ENCODE measurements at places on chromosomes 3 and 15.
A peak's percentile ranks its signal among the peaks of the same experiment; 100 is the strongest.

- no peak for DNase-seq
Measured at GRCh38 chr15:65547841-65548240, 17.6 kb downstream of the HACD3 start.

DNA sequence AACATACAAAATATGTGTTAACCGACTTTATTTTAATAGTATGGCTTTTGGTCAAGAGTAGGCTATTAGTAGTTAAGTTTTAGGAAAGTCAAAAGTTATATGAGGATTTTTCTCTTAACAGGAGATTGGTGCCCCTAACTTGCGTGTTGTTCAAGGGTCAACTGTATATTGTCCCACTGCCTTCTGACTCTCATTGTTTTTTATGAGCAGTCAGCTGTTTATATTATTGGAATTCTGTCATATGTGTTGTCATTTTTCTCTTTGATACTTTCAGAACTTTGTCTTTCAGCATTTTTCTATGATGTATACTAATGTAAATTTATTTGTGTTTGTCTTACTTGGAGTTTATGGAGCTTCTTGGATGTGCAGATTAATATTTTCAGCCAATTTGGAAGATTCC lies 142.1 kb upstream of the CMC1 start:
- DNase-seq, result no peak

- no peak for DNase-seq
Measured at GRCh38 chr3:44862226-44862637, 520 bp downstream of the TMEM42 start.

- no peak for DNase-seq
Measured at GRCh38 chr3:56952061-56952460, 108.4 kb upstream of the SPATA12 start.

DNA sequence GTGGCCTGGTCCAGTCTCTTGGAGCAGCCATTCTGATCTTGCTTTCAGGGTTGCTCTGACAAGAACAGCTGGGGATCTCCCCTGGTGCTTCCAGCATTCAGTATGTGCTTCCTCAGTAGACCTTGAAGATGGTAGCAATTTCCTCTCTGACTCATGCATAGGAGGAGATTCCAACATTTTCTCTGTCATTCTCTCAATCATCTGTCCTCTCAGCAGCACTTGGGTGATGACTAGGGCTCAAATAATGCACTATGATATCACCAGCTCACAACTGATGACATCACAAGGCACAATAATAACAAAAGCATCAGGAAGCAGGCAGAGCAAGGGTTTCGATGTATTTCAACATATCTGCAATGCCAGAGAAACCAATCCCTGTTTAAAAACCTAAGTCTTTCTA lies 52.7 kb downstream of the NFKBIZ start:
- DNase-seq, result no peak

DNA sequence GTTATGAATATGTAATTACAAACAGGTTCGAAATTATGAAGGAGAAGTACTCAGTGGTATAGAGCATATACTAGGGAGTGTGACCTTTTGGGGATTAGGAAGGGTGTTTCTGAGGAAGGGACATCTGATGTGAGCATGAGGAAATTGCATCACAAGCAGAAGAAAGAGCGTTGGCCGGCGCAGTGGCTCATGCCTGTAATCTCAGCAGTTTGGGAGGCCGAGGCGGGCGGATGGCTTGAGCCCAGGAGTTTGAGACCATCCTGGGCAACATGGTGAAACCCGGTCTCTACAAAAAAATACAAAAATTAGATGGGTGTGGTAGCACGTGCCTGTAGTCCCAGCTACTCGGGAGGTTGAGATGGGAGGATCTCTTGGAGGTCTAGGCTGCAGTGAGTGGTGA lies 6.9 kb downstream of the CMTM7 start:
- DNase-seq, result no peak

- DNase-seq, result no peak
Measured at GRCh38 chr15:57090496-57090859, 172.0 kb downstream of the TCF12 start.

GRCh38 chr3:80978216-80978969 lies 783.1 kb downstream of the GBE1 start:
- DNase-seq, result no peak

- DNase-seq, result no peak
Measured at GRCh38 chr3:188362405-188362831, 208.5 kb downstream of the LPP start.

DNA sequence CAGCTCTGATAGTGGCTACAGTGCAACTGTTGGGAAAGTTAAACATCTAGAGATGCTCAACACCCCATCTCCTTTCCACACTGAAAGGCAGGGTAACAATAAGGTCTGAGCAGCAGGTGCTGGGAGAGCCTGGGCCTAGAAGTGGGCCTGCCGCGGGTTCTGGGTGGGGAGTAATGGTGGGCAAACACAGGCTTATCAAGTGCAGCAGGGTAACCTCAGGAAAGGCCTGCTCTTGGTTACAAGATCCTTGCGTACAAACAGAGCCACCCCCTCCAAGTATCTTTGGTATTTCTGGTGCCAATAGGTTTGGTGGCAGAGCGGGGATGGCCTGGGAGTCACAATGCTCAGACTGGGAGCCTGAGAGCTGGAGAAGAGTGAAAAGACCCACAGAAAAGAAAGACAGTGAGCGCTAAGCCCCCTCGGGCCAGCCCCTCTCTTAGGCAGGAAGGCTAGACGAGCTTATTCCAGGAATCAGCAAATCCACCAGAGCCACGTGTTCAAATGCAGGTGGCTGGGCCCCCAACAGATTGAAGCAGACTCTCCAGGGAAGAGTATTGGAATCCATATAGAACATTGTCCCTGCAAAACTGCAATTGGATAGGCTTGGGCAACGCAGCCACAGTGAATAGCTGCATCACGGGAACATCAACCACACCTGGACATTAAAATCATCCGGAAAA lies 2.7 kb downstream of the IQSEC1 start:
- no peak for DNase-seq

- DNase-seq, result no peak
Measured at GRCh38 chr3:115836944-115837343, 213.6 kb downstream of the GAP43 start.

GRCh38 chr3:123287051-123287961 lies 85.6 kb downstream of the SEC22A start:
- no peak for DNase-seq

- DNase-seq, result no peak
Measured at GRCh38 chr3:56783644-56784447, 17.9 kb downstream of the ARHGEF3 start.

- DNase-seq, result no peak
Measured at GRCh38 chr3:15630646-15631350, 29.3 kb downstream of the BTD start.

- no peak for DNase-seq
Measured at GRCh38 chr3:128174675-128175590, 21.7 kb downstream of the EEFSEC start.

- DNase-seq, result no peak
Measured at GRCh38 chr3:163159306-163159705, 1662.7 kb downstream of the OTOL1 start.

GRCh38 chr3:2141482-2141881 lies 42.8 kb downstream of the CNTN4 start:
- no peak for DNase-seq

DNA sequence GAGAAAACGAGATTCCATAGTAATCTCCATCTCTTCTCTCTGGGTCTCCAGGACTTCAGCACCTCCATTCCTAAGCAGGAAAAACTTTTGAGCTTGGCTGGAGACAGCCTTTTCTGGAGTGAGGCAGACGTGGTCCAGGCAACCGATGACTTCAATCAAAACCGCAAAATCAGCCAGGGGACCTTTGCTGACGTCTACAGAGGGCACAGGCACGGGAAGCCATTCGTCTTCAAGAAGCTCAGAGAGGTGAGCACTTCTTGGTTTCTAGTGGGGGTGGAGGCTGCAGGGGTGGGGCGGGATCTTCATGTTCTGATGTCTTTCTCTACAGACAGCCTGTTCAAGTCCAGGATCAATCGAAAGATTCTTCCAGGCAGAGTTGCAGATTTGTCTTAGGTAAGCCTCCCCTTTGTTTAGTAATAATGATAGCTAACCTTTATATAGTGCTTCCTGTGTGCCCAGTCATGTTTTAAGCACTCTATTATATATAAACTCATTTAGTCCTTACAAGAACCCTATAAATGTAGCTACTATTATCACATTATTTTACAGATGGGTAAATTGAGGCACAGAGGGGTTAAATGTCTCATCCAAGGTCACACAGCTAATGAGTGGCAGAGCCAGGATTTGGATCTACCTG lies 35.0 kb upstream of the TATDN2 start:
- no peak for DNase-seq

DNA sequence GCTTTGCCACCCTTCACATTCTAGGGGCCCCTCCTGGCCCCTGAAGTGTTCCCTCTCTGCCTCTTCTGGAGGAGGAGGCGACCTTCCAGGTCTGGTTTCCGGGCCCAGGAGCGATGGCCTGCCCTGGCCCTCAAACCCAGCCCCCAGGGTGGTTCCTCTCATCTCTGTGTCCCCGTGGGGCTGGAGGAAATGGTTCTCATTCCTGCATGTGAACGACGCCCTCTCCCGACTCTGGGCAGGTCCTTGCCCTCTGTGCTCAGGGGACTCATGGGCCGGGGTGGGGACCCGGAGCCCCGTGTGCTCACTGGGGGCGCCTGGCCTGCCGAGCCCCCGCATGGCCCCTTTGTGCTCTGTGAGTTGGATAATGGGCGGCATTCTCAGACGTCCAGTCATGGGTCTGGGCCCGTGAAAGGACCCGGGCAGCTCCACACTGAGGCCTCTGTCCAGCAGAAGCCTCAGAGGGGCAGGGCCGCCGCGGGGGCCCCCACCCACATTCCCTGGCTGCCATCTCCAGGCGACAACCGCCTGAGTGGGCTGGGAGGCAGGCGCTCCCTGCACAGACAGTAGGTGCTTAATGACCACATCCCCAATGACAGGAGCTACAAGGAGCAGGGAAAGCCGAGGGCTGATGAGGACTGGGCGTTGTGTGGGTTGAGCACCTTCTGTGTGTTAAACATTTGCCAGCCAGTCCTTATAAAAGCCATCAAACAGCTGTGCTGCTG lies 5.5 kb upstream of the PLXND1 start:
- no peak for DNase-seq

GRCh38 chr3:177816667-177817208 lies 619.5 kb upstream of the TBL1XR1 start:
- no peak for DNase-seq

- no peak for DNase-seq
Measured at GRCh38 chr15:48584090-48584811, 61.3 kb downstream of the FBN1 start.

DNA sequence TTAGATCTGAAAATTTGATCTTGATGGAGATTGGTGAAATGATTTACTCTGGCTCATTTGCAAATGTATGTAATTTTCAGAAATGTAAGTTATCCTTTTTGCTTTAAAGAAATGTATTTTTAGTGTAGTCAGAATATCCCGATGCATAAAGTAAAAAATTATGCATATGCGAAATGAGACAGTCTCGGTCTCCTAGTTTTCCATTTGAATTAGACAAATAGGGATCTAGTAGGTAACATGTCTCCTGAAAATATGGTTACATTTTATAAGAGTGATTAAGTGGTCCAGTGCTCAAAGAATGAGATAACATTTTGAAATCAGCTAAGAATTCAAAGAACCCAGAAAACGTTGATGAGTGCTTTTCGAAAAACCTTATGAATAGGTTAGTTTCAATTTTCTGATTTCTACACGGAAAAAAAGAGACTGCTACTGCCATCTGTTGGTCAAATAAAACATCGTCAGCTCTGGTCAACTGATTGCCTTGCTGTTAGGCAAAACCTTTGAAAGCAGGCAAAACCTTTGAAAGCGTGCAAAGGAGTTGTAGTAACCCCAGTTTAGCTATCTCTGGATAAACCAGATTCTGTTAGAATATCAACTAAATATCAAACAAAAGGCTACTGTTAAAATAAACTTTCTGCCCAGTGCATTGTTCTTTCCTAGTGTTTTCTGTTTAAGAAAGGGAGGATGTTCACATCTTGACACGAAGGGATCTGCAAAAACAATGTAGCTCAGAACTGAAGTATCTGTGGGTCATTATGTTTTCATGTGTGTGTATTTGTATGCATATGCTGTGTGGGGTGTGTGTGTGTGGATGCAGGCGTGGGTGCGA lies 59.3 kb upstream of the CHMP2B start:
- no peak for DNase-seq

DNA sequence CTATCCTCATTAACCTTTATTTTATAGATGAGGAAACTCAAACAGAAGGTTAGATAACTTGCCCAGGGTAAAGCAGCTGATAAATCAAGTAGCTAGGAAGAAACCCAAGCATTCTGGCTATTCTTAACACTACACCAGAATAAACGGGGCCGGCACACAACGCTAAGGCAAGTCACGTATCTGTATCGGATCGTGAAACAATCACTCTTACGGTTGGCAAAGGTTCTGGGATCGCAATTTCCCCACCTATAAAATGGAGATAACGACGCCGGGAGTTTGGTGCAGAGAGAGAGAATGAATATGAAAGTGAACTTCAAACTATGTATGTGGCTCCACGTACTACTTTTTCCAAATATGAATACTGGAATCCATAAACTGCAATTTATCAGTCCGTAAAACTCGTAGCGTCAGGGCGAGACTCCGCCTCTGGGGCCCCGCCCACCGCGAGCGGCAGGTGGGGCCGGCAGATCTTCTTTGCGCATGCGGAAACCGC lies 252 bp upstream of the ARMC8 start:
- DNase-seq, result peak; percentile 77

GRCh38 chr3:71562938-71563337 lies 20.6 kb downstream of the FOXP1 start:
- DNase-seq, result no peak

GRCh38 chr15:58528188-58528870 lies 96.5 kb downstream of the LIPC start:
- DNase-seq, result no peak

DNA sequence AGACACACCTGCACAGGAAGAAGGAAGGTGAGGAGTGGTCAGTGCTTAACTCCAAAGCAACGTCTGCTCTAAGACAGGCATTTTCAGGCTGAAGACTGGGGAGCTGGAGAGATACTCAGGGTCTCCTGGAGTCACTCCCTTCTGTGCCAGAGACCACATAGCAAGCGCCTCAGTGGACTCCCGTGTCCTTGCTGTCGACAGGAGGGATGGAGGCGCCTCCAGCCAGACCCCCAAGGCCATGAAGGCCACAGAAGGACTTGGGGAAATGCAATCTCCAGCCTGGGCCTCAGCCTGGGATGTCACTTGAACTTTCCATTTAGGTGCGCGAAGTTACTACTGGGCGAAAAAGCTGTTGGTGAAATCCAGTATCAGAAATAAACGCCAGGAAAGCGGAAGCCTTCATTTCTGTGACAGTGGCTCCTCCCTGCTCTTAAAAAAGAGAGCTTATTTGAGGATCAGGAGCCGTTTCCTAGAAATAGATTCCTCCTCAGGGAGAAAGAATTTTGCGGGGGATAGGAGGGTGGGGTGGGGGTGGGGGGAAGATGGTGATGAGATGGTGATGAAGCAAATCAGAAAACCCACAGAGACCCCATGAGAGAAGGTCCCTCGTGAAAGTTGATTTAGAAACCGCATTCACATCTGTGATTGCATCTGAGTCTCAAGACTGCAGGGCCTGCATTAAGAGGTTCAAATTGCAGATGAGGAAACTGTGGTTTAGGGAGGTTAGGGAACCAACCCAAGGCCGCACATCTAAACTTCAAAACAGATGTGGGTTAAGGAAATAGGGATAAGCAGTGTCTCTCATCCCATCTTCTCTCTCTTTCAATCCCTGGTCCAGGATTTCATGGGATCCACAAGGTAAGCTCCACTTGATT lies 78.8 kb downstream of the ATP2B2 start:
- no peak for DNase-seq

- DNase-seq, result no peak
Measured at GRCh38 chr3:74309716-74310115, 304.7 kb downstream of the CNTN3 start.

Measured in NCI-H1048 (cell line).